Stimulated activated CD8-positive, alpha-beta memory T cell treated with anti-CD3 and anti-CD28 coated beads, Interleukin-12 subunit alpha, Interleukin-12 subunit beta, amount 100 ng/mL, for 4 hours (primary cell): ENCODE measurements at places on chromosomes 1 and 21.
A peak's percentile ranks its signal among the peaks of the same experiment; 100 is the strongest.

DNA sequence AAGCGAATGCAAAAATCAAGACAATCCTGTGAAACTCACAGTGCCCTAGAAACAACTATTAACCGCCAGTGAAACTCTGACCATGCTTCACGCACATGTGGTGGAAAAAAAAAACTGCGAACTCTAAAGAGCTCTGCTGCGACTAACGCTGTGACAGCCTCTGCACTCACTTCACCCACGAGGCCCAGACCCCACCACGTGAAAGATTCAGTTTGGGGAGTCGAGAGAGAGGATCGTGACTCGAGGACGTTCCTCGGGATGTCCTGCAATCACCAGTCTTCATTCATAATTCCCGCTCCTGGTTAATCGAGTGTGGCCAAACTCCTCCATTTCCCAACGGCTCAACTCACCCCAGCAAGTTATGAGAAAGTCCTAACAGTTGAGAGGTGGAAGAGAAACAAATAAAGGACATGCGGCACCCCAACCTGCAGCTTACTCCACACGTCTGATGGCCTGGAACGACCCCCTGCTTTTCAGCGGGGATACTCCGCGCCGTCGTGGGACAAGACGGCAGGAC lies 1.1 kb downstream of the SERBP1 start:
- peak; percentile 37 for DNase-seq

GRCh38 chr1:83810144-83810543 lies 188.8 kb downstream of the TTLL7 start:
- no peak for DNase-seq

DNA sequence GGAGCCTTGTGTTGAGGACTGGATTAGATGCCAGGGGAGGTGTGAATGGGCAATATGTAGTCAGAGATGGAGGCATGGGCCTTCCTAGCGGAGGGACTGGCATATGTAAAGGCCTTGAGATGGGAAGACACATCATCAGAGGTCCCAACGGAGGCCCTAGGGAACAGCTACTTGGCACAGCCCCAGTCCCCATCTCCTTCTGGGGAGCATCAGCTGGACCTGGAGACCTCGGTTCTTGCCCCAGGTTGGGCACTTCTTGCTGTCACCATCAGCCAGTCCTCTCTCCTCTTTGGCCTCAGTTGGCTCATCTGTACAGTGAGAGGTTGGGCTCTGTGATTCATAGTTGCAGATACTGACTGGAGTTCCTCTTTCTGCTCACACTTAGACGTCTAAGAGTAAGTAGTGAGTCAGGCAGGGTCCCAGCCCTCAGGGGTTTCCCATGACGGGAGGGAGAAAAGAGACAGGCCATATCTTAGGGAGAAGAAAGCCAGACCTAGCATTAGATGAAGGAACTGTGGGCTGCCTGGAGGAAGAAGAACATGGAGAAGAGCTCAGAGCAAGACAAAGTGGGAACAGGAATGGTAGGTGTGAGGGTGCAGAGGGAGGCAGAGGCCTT lies 3.4 kb upstream of the MARCKSL1 start:
- no peak for DNase-seq

- DNase-seq = no peak
Observed at GRCh38 chr21:34552360-34553098, 40.5 kb upstream of the KCNE1 start.

GRCh38 chr1:180358649-180359048 lies 128.6 kb downstream of the LHX4 start:
- no peak for DNase-seq

- no peak for DNase-seq
Observed at GRCh38 chr1:183039330-183039729, 16.1 kb downstream of the LAMC1 start.

GRCh38 chr1:163933437-163933836 lies 611.7 kb downstream of the NUF2 start:
- DNase-seq = no peak

GRCh38 chr21:41511858-41512257 lies 3.9 kb upstream of the TMPRSS2 start:
- DNase-seq = no peak

GRCh38 chr1:115912116-115912515 lies 64.2 kb upstream of the SLC22A15 start:
- DNase-seq = no peak

- DNase-seq = no peak
Observed at GRCh38 chr1:43783671-43784205, 76.4 kb downstream of the ST3GAL3 start.

DNA sequence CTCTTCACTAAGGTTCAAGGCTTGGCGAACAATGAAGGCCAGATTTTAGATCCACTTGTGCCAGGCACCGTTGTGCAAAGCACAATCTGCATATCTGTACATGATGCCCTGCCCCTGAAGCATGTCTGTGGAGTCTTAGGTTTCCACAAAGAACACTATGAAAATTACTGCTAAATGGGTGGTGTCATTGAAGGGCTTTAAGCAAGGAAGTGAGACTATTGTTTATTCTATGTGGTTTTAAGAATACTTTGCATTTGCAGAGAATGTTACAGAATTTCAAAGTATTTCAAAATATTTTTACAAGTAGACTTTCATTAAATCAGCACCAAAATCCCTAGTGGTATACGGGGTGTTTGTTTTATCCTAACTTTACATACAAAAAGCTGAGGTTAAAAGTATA lies 8.8 kb downstream of the TSEN15 start:
- DNase-seq = no peak

GRCh38 chr1:18112611-18113010 lies 5.0 kb downstream of the IGSF21 start:
- no peak for DNase-seq

GRCh38 chr1:63000508-63000907 lies 216.6 kb downstream of the ATG4C start:
- DNase-seq = no peak

GRCh38 chr1:221839321-221839720 lies 97.4 kb upstream of the DUSP10 start:
- no peak for DNase-seq

DNA sequence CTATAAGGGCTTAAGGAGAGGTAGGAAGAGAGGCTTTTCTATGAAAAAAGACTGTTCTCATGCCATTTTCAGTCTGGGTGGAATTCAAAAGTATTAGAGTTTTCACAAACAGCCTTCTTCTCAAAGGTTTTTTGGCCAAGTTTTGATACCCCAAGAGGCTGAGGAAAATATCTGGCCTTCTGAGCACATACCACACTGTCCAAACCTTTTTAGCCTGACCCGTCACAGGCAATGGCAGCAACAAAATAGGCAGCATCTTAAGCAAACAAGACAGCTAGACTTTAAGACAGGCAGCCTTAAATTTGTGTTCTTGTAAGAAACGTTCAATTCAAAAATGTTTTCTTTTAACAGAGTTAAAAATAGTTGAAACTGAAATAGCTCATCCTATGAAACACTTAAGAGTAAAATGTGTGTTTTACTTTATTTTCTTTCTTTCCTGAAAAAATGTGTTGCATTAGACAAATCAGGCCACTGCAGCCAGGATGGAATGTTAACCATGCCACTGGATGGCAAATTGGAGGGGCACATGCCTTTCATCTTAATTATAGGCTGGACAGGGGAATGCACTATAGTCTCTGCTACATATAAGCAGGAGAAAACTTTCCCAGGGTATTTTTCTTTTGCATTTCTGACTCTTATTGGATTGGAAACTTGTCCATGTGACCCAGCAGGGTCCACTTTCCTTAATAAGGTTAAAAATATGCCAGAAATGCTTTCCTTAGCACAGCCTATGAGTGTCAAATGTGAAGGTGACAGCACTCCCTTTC lies 315.0 kb downstream of the TGFB2 start:
- DNase-seq = no peak

DNA sequence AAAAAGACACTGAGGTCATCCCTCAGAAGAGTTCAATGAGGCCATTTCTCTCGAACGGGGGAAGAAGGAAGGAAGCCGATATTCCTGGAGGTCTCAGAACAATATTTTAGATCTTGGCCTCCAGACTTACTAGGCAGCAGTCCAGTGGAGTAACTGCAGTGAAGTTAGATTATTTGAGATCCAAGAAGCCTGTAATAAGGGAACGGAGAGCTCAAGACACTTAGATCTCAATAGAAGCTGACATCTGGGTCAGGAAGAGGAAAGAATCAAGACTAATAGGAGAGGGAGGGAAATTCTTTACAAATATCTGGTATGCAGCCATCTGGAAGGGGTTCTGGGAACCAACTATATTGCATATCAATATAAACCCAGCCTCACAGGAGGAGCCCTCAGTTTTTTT lies 13.6 kb upstream of the ENAH start:
- DNase-seq = no peak

DNA sequence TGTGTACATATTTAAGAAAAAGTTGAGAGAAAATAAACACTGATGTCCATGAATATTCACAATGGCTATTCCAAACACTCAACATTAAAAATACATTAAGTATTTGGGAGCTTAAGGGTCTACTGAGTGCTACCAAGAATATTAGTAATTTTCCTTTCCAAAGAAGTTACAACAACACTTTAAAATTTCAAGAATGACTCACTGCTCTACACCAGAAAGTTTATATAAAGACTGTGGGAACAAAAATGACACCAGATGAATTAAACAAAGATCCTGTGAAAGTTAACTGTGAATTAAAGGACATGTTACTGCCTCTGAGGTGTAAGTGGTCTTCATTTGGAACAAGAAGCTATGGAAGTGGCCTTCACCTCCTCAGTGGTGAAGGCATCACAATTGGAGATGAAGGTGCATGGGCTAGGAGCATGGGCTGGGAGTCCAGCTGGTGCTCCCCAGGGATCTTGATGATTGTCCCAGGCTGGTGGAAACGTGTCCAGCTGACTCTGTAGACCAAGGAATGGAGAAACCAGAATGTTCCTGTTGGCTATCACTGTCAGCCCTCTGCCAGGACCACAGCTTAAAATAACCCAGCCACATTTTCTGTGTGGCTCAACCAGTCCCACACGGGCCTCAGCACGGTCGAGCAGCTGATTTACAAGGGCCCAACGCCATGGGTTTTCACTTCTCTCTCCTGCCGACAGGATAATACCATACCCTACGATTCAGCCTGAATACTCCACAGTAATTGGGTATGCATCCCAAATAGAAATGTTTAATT lies 28.8 kb downstream of the TAF5L start:
- DNase-seq = no peak

DNA sequence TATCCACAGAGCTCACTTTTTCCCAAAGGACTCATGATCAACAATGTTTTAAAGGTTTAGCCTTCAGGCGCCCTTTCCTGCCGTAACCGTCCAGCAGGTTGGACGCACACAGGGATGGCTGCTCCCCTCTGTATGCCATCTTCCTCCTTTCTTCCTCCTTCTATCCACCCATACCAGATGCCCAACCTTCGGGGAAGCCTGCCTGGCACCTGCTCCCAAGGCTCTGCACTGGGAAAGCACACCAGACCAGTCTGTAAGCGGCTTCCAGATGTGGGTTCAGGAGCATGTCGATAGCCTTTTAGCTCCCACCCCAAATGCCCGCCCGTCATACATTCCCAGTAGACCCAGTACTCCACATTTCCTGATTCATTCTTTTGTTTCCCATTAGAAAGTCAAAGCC lies 52.9 kb downstream of the STUM start:
- DNase-seq = no peak

DNA sequence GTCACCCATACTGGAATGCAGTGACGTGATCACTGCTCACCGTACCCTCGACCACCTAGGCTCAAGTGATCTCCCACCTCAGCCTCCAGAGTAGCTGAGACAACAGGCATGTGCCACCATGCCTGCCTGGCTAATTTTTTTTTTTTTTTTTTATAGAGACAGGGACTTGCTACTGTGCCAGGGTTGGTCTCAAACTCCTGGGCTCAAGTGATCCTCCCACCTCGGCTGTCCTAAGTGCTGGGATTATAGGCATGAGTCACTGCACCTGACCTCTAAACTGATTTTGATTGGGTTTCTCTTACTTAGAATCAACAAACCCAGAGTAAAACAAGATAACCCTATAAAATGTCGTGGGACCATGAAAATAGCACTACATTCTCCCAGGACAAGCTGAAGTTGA lies 112.0 kb downstream of the UBE2U start:
- DNase-seq = no peak

DNA sequence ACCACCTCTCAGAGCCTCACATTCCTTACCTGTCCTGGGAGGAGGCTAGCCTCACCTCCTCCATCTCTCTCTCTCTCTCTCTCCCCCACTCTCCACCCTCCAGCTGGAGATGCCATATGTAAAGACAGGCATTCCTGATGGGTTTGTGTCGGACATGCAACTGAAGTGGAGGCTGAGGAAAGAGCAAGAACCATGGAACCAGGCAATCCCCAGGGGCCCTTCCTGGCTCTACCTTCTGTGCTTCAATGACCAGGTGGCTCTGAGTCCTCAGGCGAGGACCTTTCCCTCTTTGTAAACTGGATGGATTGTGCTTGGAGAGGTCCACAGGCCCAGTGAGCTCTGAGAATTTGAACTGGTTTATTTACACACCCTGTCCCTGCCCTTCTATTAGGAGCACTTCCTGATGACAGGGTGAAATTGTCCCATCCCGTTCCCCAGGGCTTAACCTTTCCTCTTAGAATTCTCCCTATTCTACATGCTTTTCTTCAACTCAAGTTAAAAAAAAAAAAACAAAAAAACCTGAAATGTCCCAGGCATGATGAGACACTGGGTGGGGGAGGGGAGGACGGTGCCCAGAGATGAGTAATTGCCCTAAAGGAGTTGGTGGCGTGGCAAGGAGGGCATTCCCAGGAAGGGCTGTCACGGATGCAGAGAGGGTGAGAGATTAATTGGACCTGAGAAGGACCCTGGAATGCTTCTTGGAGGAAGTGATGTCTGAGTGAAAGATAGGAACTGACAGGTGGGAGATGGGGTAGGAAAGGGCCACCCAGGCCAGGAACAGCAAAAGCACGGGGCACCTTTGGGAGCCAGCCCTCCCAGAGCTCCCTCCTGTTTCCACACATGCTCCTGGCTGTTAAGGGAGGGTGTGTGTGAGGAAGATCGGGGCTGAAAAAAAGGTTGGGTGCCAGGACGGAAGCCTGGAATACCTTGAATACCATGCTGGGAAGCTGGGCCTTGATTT lies 50.2 kb upstream of the WASF2 start:
- no peak for DNase-seq

DNA sequence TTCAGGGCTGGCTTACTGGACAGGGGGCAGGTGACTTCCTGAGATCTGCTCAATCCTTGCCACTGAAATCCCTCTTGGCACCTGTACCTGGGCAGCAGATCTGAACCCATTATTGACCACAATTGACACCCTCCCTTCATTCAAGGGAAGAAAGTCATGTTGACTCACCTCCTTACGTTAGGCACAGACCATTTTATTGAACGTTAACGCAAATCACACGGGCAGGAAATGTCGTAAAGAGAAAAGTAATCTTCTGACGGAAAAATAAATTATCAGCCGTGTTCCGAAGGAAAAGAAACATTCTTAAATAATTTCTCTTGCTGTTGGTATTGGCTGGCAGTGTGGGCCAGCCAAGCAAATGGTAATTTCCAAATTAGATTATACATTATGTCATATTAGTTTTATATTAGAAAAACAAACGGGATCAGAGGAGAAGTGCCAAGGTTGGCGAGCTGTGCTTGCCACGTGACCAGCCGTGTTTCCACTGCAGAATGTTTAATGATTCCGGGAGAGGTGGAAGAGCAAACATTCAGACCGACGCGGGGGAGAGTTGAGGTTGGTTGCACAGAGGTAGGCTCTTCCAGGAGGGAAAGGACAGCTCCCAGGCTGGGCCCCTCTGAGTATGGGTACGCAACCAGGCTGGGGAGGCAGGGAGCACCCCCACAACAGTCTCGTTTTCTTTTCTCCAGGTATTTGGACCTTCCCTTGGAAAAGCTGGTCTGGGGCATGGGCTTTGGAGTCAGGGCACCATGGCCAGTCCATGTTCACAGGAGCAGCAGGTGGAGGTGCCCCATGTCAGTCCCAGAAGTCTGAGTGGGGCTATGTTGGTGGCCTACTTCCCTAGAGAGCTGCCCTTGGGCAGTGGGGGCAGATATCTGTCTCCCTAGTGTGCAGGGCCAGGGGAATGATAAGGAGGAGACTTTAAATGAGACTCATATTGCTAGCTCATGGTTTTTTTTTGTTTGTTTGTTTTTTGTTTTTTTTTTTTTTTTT lies 121.1 kb downstream of the FOXD2 start:
- DNase-seq = no peak
